ENCODE measurements at places on chromosomes 13 and 19.
A peak's percentile ranks its signal among the peaks of the same experiment; 100 is the strongest.

DNA sequence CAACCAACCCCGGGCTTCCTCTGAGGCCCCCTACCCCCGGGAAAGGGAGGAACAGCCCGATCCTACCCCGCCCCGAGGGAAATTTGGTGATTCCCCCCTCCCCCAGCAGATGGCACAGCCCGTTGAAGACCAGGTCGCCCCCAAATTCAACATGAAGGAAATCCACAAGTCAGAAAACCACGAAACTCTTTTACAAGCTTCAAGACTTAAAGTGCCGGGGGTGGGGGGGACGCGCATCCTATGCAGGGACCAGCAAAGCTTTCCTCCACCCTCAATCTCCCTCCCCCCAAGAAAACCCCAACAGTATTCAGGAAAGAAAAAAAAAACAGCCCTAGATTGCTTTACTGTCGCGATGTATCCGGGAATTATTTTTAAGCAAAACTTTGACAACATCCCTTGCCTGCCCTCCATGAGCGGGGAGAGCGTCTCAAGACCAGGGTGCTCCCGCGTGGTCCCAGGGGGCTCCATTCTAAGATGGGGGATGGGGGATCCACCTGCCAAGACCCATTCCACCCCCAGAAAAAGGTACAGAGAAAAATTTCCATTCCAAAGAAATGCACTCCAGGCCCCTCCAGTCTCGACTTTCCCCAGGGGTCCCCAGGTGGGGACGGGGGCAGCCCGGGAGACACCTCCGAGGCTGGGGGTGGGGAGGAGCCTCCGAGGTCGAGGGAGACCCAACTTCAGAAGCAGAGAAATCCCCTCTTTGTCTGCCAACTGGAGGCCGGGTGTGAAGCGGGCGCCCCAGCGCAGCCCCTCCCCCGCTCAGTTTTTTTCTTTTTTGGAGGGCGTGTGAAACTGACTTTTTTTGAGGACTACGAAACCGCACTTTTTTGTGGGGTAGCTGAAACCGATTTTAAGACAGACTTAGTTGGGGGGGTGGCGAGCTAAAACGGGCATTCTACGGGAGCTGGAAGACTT, 1.5 kb downstream of the TCF3 start:
- no peak for DNase-seq

GRCh38 chr13:110297766-110298504, 9.0 kb downstream of the COL4A1 start:
- no peak for DNase-seq

DNA sequence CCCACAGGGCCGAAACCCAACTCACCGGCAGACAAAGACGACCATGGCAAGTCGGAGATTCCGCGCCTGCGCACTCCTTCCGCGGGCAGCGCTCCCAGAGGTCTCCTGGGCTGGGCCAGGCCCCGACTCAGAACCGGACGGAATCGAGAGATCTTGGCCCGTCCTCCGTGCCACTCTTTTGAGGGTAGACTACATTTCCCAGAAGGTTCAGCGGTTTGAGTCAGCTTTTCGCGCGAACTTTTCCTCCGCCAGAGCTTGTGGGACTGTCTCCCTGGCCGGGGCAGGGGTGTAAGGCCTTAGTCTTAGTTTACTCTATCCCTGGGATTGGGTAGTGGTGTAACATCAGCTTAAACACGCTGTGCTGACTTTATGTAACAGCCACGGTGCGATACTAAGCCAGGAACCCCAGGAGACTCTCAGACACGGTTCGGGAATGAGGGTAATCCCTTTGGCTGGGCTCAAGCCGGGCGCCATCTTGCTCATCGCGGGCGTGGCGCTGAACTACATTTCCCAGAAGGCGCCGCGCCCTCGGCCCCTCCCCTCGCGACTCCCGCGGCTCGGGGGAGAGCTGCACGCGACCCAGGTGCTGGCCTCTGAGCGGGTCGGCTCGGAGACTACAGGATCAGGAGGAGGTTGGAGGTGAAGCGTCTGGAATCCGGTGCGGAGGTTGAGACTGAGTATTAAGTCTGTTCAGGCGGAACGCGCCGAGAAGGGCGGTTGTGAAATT, at the start of gene ZNF260:
Gene ZNF260 (minus strand): TSS at position 78 of the 727 bp plus-strand sequence. CDS start 13,033 bp downstream, outside the sequence.
- peak; percentile 94 for DNase-seq

- DNase-seq = no peak
These were observed 333.2 kb downstream of the MYO16 start for GRCh38 chr13:108962654-108963053.

DNA sequence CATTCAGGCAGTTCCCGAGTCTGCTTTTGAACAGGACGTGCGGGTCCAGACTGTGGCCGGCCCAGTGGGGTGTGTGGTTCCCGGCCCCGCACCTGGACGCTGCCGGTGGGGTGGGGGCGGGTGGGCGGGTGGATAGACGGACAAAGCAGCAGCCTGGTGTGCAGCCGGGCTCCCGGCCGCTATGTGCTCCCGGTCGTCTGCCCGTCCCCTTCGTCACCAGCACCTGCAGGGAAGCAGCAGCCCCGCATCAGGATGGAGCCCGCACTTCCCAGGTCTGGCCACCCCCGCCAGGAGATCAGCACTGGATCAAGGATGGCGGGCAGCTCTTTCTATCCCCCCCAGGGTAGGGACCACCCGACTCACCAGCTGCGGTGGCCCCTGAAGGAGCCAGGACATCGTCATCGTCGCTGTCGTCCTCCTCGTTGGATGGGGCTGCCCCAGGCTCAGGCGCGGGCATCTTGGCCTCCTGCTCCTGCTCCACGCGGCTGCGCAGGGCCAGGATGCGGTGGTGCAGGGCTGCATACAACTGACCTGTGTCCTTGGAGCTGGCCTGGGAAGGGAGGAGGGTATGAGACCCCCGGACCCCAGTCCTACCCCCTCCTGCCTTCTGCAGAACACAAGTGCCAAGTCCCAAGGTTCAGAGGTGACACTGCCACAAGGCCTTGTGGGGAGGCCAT, 3.5 kb downstream of the CAPS start:
- no peak for DNase-seq

DNA sequence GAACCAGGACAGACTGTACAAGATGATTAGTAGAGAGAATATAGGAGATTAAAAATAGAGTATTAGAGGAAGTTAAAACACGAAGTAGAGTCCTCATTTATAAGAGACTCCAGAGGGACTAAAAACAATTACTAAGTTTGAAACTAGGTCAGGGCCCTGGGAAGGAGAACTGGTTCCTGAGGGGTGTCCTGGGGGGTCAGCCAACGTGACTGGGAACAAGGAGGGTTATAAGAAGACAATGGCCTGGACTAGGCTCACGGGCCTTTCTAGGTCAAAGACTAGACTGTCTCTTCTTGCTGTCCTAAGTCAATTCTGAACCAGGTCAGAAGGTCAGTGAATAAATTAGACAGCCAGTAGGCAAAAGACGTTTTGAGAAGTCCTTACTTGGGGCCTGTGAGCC, 165.3 kb downstream of the IER2 start:
- no peak for DNase-seq

DNA sequence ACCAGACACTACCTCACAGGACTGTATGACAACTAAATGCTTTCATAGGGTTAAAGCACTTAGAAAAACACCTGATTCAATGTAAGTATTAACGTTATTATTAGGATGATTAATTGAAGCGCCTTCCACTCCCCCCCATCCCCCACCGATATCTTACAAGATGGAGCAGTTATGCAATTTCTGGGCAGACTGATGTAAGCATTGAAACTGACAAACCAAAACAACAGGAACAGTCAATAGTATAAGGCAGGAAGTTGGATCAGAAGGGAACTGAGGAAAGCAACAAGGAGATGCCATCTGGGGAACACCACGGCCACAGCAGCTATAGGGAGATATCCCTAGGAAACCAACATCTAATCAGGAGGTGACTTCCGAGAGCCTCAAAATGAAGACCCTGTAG, 3.8 kb downstream of the LCP1 start:
- DNase-seq = no peak

- no peak for DNase-seq
These were observed 884.2 kb downstream of the PCDH9 start for GRCh38 chr13:66345971-66346370.

DNA sequence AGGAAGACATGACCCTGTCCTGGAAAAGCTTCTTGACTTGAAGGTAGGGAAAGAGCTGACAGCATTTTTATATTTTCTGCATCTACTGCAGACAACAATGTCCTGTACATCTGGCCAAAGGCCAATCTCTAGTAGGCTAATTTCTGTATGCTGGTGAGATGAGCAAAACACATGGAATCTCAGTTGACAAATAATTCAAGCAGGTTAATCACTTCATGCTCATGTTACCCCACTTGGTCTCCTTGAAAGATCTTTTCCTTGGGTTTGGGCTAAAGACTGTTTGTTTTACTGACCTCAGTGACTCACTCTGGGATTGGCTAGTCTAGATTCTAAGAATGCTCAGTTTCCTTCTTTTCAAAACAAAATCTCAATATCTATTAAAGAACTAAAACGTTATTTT, 298.8 kb downstream of the LMO7 start:
- peak; percentile 5 for DNase-seq

DNA sequence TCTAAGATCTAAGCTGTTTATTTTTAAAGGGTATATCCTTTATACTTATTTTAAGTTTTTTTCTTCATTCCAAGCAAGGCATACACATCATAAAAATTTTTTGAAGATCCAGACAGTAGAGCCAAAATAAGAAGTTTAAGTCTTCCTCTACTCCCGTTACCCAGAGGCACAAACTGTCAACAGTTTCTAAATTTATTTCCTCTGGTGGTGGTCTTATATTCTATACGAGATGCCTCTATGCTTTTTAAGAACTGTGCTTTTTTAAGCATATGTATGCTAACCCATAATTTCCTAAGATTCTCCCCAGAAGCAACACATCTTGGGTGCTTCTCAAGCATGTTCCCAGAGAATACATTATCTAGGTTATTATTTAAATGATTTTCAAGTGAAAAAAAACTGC, 383.6 kb downstream of the COG6 start:
- no peak for DNase-seq

DNA sequence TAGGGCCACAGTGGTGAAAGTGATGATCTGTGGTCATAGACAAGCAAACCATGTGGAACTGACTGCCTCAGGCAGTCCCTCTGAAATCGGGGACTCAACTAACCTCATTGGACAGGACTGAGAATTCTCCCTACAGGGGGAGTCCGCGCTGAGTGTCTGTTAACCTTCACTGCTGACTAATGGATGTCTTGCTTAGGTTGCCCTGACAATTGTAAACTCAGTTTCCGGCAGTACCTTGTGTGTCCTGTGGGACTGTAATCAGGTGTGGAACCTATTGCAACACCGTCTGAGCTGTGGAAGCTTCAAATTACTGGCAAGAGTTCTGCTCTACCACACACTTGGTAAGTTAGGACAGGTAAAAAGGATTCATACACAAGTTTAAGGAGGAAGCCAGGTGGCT, 21.8 kb downstream of the ZNF77 start:
- DNase-seq = no peak

- no peak for DNase-seq
These were observed 2.8 kb downstream of the RSPH6A start for GRCh38 chr19:45812297-45812696.

GRCh38 chr19:12937093-12937926, 1.1 kb upstream of the CALR start:
- DNase-seq = no peak

- no peak for DNase-seq
These were observed 5.0 kb downstream of the SIGLEC9 start for GRCh38 chr19:51129716-51130115.

DNA sequence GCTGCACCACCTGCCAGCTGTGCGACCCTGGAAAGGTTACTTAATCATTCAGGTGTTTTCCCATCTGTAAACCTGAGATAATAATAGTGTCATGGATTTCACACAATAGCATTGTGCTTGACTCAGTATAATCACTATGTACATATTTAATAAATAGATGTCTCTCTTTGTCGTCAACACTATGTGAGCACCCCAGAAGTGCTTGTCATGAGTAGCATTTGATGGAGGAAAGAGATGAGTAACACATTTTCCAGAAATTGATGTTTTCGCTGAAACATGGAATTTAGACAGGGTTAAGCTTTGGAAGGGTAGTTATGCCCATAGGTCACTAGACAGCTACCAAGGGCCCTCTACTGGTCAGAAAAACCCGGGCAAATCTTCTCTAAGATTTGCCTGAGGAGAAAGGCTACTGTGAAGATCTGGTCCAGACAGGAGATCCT, 9.5 kb upstream of the MBNL2 start:
- DNase-seq = no peak

DNA sequence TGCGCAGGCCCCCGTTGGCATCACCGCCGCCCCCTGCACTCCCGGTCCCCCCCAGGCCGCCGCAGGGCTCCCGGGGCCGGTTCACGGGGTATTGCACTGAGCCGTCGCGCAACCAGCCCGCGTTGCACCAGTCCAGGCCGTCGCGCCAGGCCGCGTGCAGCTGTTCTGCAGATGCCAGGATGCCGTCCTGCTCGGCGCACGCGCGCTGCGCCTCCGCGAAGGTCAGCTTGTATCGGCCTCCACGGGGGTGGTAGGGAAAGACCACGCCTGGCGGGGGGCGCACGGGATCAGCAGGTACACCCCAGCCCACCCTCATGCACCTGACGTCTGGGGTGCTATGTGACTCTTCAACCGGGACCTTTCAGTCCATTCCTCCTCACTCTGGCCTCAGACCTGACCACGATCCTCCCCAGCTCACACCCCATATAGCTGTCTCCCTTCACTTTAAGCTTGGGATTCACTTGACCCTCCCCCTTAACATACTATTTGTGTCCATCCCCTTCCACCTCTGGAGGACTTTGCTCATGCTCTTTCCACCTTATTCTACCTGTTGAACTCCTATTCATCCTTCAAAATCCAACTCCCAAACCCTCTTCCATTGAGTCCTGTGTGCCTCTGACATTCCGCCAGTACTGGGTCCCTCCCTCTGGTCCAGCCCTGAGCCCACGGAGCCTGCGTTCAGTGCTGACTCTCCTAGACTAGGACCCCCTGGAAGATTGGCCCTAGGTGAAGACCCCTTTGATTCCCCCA, 14.3 kb downstream of the TM6SF2 start:
- DNase-seq = no peak

GRCh38 chr19:46840498-46840942, 10.1 kb downstream of the AP2S1 start:
- no peak for DNase-seq

DNA sequence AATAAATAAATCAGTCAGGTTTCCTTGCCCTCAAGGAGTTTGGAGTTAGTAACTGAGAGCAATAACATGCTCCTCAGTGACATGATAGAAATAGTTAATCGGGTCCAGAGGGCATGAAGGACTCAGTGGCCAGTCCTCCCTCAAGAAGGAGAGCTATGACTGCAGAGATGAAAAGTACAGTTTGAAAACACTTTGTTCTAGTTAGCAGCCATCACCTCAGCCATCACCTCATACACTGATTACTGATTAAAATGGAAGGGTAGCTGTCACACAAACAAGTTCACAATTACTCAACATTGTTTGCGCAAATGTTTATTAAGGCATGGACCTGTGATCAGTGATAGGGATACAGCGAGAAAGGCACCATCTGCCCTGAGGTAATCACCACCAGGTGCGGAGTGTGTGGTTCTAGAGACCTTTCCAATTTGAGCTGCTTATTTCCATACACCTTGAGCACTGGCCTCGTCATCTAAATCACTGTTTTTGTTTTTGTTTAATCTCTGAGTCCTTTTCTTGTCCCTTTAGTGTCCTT, 85.3 kb upstream of the RAP2A start:
- DNase-seq = no peak

GRCh38 chr13:69935043-69935442, 172.6 kb upstream of the ATXN8OS start:
- no peak for DNase-seq

- DNase-seq = no peak
These were observed 108.2 kb downstream of the DACH1 start for GRCh38 chr13:71758828-71759227.

Measured in HS-5 (cell line).